Left lung (tissue), 14 donors: ENCODE measurements at places on chromosomes 1 and 21. TPM values are rescaled to one million over a fixed set of nuclear protein-coding genes. Genes with fewer than 3 reads are reported as not detected.

Gene FMO5
- 29.0 TPM for total RNA-seq

Gene DRAM2
- total RNA-seq: 41.3 TPM

Gene LMX1A
- total RNA-seq: not detected

Gene TSPAN2
- total RNA-seq: 8.7 TPM

Gene ARMH1
- 4.0 TPM for total RNA-seq

Gene TMEM61
- 1.5 TPM for total RNA-seq

Gene C1orf141
- total RNA-seq: not detected

Gene LCE1B
- not detected for total RNA-seq

Gene HORMAD1
- total RNA-seq: 0.38 TPM

Gene MIXL1
- total RNA-seq: 0.35 TPM

Gene S100A9
- total RNA-seq: 1,552 TPM

Gene BCAN
- 0.35 TPM for total RNA-seq

Gene CDC42BPA
- total RNA-seq: 35.8 TPM

Gene KRTAP20-4
- not detected for total RNA-seq

Gene ADGRB2
- total RNA-seq: 1.8 TPM

Gene LYPD8
- not detected for total RNA-seq

Gene TLR5
- total RNA-seq: 27.6 TPM

Gene TRIM67
- not detected for total RNA-seq

Gene DBT
- total RNA-seq: 15.9 TPM

Gene TINAGL1
- total RNA-seq: 66.6 TPM

Gene VASH2
- total RNA-seq: 2.4 TPM

Gene TNFRSF9
- total RNA-seq: 4.3 TPM

Gene SPATA21
- total RNA-seq: not detected

Gene OLFML2B
- total RNA-seq: 36.1 TPM

Gene MT1HL1
- total RNA-seq: not detected

Gene GART
- 57.7 TPM for total RNA-seq

Gene SH2D1B
- 1.2 TPM for total RNA-seq

Gene KANK4
- total RNA-seq: 2.0 TPM

Gene MRPL37
- total RNA-seq: 68.4 TPM

Gene SZRD1
- 114 TPM for total RNA-seq

Gene MED8
- total RNA-seq: 48.5 TPM

Gene FOXO6
- total RNA-seq: 0.63 TPM

Gene TADA1
- total RNA-seq: 7.5 TPM

Gene PKLR
- total RNA-seq: not detected

Gene NOS1AP
- total RNA-seq: 4.2 TPM
